Renal cortex interstitium (tissue), 15 donors: ENCODE measurements at places on chromosomes 2 and 18.

DNA sequence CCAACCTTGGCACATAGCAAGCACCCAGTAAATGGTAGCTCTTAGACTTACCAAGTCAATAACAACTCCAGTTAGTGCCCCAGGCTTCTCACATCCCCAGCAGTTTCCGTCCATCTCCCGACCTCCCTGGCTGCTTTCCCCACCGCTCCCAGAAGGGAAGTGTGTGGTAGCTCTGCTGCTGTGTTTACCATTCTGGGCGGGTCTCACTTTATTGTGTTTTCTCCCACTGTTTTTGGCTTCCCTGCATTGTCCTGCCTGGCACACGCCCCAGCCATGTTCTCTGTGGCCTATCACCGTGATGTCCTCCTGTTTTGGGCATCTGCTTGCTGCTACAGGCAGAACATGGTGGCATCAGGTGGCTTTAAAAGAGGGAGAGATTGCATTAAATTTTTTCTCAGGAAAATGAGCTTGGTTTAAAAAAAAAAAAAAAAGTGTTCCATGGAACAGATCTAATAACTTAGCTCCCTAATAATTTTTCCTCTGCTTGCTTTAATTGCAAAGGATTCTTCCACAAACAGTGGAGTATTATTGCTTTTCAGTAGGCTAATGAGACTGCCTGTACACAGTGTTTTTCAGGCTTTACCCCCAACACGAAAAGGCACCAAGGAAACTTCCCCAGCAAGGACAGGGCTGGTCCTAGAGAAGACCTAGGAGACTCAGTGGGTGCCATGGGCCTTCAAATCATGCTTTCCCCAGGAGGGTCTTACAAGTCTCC is 8.0 kb upstream of the COX7A2L start:
- no peak for DNase-seq

DNA sequence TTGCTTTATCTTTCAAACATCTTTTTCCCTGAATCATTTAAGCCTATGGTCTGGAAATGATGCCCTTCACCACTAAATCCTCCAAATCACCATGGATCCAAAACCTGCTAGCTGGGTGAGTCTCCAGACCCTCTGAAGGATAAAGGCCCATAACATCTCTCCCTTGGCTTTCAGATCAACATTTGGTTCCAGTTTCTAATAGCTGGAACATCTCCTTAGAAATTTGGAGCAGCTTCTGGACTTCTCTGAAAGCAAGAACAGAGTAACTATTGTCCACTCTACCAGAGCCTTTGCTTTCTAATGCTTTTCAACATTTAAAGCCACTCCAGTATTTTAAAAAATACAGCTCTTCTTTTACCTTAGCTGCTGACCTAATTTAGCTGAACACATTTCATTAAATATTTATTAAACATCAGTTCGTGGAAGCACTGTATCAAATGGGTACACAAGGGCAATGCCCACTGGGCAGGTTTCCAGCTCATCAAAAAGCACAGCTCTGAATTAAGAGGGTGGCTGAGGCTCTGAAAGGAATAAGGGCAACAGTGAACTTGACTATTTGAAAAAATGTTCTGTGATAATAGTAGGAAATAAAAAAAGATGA is 75.3 kb downstream of the GALNT3 start:
- no peak for DNase-seq

DNA sequence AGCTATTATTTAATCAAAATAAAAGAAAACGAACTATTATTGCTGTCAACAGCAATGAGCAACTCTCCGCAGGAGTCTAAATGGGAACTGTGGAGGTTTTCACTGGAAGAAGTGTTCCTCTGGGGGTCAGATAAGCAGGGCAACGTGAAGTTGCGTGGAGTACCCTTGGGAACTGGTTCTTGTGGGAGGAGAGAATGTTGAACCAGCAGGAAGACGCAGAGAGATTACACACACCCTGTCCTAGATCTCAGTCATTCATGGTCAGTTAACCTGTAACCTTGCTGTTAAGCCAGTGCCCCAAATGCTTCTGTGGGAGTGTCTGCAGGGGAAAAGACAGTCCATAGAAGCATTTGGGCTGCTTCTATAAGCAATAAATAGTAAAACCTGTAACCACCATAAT is 20.4 kb upstream of the CABLES1 start:
- no peak for DNase-seq

DNA sequence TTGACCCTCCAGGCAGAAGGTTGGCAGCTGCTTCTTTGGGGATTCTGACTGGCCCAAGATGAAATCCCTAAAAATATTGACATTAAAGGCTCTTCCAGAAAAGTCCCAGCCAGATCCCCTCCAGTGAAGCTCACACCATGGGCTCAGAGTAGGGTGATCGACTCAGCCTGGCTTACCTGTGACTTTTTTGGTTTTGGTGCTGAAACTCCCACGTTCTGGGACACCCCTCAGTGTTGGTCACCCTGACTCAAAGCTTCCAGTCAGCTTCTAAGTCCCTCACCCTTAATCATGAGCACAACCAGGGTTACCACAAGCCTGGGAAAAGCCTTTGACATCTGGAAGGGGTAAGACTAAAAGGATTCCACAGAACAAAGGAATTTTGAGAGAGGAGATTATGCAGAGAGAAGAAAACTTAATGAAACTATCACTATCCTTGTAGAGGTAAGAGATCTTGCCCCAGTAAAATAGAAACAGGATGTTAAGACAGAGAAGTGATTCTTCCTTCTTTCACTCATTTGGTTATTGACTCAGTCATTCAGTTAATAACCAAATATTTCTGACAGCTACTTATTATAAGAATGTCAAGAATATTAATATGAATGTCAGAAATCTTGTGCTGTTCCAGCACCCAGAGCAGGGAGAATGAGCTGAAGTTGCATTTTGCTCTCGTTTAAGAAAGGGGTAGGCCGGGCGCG is 66.8 kb upstream of the SEC11C start:
- DNase-seq: no peak

DNA sequence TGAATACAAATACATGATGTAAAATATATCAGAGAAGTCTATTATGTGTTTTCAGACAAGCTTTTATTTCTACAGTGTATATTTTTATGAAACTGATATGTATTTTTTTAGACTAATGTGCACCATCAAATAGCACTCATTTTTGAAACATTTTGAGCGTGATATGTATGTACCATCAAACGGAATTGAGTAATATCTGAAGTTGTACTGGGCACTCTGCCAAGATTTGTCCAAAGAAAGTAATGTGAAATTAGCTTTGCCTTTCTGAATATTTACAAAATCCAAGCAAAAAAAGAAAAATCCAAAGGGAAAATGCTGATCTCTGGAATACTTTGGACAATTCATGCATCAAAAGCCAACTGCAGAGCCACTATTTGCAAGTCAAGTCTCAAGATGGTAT is 972.0 kb downstream of the DPP10 start:
- no peak for DNase-seq

- no peak for DNase-seq
Measured at GRCh38 chr2:65487404-65487803, 55.0 kb upstream of the SPRED2 start.

- no peak for DNase-seq
Measured at GRCh38 chr2:10924441-10924840, 12.7 kb downstream of the KCNF1 start.

DNA sequence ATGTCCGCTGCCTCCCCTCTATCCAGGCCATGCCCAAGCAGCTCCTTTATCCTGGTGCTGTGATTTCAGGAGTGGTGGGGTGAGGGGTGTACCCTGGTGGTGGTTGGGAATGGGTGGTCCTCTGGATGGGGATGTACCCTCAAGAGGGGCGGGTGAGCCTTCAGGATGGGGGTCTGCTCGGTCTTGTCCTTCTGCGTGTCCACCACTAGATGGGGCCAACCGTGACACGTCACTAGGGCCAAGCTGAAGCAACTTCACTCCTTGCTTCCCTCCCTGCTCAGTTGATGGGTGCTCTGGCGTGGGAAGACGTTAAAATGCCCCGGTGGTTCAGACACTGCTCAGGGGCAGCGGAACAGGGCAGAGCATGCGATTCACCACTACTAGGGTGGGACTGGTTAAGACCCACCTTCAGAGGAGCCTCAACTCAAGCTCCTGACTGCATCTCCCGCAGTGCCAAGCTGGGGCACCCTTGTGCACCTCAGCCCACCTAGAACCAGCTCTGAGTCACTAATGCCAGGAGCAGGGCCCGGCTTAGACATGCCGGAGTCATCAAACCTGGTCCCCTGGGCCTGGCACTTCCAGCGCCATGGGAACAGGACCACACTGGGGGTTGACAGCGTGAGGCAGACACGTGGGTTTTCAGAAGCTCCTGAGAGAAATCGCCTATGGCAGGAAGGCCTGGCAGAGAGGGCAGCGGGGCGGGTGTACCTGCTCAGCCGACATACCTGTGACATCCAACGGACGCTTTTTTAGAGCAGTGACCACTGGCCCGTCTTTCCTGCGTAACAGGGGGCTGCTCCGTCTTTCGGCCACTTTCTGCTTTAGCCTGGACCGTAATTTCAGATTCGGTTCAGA is 256.7 kb downstream of the HDAC4 start:
- DNase-seq: peak; percentile 15

- DNase-seq: no peak
Measured at GRCh38 chr2:192735447-192735846, 540.7 kb upstream of the TMEFF2 start.

- no peak for DNase-seq
Measured at GRCh38 chr2:23073671-23074070, 311.3 kb upstream of the KLHL29 start.

DNA sequence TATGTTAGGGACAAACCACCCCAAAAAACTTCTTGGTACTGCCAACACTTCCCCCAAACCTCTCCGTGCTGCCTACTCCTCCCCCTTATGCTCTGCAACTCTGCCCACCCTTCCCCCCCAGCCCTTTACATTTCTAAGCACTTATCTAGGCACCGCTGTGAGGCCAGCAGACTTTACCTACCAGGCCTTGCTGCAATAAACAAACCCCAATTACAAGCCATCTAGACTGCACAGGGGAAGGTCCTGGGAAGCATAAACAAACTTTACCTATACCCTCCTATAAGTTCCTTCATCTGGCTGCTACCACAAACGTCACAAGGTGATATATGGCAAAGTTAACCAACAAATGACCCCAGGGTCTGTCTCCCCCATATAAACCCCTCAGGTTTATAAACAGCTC is 259.4 kb upstream of the GULP1 start:
- DNase-seq: no peak

- DNase-seq: no peak
Measured at GRCh38 chr18:74525741-74526140, 8.6 kb upstream of the CNDP1 start.

- no peak for DNase-seq
Measured at GRCh38 chr2:201242571-201243277, 17.6 kb upstream of the CASP8 start.
